ENCODE measurements at places on chromosomes 13 and 19. TPM values are rescaled to one million over a fixed set of nuclear protein-coding genes. Genes with fewer than 3 reads are reported as not detected.

DNA sequence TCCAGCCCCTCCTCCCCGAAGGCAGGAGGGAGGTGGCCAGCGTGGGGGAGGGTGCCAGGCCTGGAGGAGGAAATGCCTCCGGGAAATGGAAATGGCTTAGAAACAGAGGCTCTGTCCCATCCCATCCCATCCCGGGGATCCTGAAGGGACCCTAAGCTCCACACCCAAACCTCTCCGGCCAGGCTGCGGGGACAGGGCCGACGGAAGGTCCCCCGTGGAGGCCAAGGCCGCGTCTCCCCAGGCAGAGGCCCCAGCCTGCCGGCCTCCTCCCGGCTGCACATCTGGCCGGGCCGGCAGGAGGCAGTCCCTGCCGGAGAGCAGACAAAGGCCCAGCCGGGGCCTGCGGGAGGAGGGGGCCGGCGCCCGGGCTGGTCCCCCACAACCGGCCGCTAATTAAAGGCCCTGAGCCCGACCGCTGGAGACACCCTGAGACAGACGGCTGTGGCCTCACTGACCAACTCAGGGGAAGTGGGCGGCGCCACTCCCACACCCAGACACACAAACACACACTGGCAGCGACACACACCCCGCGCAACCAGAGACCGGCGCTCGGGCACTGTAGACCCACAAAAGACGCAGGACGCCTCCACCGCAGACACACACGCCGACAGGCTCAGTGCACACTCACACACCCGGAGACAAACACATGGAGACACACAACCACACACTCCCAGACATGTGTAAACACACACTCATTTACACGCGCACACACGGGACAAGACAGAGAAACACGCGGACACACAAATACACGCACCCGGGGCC, 1.1 kb downstream of the ADAMTS10 start:
- DNase-seq = peak; percentile 62

The F7 gene
- not detected for total RNA-seq

The DMWD gene
- 29.7 TPM for total RNA-seq

DNA sequence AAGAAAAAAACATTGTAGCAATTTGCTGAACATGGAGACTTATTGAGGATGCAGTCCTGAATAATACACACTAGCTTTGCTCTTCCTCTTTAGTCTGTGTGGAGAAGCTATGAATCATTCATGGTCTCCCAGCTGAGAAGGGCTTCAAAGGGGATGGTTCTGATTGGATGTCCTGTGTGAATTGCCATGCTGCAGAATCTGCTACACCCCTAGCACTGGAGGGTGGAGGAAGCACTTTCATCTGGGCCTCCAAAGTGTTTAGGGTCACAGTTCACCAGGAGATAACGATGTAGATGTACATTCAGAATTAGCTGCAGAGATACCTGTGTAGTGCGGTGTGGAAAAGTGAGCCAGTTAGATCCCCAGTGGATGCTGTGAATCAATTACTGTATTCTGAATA, 321.1 kb upstream of the EDNRB start:
- no peak for DNase-seq

The ZNF730 gene
- 0.64 TPM for total RNA-seq

DNA sequence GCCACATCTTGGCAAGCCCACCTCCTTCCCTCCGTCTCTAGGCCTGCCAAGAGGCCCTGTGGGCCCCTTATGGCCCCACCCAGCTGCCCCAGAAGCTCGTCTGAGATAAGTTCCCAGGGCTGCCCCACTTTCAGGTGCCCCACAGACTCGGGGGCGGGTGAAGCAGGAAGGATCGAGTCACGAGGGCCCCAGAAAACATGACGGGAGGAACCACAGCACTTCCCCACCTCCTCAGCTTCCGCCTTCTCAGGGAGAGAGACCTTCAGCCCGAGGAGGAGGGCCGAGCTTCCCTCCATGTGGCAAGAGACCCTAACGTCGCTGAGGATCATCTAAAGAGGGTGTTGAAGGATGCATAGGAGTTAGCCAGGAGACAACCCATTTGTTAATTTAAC, 4.5 kb upstream of the IL12RB1 start:
- peak; percentile 64 for DNase-seq

The CGB2 gene
- not detected for total RNA-seq

The ZSCAN4 gene
- not detected for total RNA-seq

DNA sequence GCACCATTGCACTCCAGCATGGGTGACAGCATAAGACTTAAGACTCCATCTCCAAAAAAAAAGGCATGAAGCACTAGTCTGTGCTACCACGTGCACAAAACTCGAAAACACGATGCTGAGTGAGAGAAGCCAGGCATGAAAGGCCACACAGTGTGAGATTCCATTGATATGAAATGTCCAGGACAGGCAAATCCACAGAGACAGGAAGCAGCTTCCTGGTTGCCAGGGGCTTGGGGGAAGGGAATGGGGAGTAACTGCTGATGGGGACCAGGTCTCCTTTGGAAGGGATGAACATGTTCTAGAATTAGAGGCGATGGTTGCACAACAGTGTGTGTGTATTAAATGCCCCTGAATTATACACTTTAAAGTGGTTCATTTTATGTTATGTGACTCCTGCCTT, 15.9 kb upstream of the JUND start:
- DNase-seq = no peak

- no peak for DNase-seq
Observed at GRCh38 chr19:51905206-51905605, 389 bp upstream of the ZNF649 start.

The VSIG10L gene
- total RNA-seq = 1.7 TPM

GRCh38 chr13:113879017-113879416, 15.1 kb upstream of the GAS6 start:
- DNase-seq = no peak

The MAP2K2 gene
- total RNA-seq = 208 TPM

DNA sequence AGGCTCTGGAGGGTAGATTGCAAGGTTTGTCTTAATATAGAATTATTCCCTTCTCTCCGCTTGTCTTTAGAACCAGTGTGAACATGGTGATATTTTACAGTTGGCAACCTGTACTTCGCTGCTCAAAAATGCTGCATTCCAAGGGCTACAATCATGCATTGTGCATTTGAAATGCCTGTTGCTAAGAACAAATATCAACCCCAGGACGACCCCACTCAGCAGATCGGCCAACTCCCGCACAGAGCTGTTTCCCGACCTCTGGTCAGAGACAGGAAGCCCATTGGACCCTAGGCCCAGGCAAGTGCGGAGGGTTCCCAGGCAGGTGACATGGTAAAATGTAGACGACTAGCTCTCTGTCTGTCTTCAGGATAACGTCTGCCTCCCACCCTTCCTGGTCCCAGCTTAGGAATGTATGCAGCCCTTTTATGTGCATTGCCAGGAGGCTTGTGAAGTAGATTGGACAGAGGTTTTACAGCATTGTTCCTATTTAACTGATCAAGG, 263.5 kb downstream of the FOXO1 start:
- peak; percentile 18 for DNase-seq

DNA sequence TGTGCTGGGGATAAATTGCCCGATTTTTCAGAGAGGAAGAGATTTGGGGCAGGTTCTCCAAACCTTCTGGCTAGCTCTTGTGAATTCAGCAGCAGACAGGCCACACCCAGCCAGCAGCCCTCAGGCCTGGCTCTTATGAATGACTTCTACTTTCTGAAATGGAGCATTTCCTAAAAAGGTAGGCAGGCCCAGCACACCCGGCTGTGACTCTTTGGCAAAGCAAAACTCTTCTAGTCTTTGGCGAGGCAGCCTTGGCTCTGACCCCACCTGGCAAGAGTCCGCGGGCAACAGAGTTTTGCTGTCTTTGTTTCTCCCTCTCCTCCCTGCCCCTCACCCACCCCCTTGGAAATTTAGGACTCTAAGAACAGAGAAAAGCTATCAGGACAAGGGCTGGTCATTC, 221.2 kb downstream of the ZNF536 start:
- DNase-seq = peak; percentile 20

DNA sequence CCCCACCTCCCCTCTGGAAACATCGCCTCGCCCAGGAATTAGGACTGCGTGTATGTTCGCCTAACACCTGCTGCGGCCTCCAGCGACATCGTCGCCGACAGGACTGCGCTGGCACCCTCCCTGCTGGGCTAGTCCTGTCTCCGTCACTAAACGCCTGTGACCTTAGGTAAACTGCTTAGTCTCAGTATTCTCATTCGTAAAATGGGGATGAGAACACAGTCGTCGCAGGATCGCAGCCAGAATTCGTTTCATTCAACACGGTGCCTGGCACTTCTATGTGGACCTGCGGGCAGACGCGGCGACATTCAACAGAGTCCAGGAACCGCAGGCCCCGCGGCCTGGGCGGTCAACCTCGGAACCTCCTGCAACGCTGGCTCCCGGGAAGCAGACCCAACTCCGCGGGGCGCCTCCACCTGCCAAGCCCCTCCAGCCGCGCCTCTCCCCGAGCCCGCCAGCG, 485 bp downstream of the CRYL1 start:
- DNase-seq = peak; percentile 66

GRCh38 chr19:30403203-30403985, 31.2 kb downstream of the ZNF536 start:
- no peak for DNase-seq

The FXYD1 gene
- 7.7 TPM for total RNA-seq

The TPTE2 gene
- total RNA-seq = not detected

- no peak for DNase-seq
Observed at GRCh38 chr19:45953676-45954075, 20.0 kb downstream of the NOVA2 start.

DNA sequence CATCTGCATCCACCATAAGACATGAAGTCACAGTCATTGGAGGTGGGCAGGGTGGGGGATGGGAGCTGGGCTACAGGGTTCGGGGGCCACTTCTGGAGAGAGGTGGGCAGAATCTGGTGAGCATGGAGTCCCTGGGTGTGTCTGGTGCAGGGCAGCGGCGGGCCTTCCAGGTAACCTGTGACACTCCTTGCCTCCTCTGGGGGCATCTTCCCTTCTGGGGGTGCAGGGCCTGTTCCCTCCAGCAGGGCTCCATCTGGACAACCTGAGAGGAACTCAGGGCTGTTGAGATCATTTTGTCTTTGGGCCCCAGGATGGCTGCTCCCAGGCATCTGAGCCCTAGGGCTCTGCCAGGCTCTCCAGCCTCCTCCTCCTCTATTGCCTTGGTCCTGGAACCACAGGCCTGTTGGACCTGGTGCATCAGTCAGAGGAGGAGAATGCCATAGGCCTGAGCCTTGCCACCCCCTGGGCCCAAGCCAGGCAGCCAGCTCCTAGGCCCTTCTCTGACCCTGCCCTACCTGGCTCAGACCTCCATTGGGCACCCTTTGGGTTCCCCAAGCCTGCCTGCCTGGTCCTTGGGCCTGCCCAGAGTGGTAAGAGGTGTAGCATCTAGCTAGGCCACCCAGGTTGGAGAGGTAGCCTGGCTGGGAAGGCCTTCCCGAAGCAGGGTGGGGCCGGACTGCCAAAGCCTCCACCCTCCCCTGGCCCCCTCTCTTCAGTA, 13.4 kb downstream of the LYL1 start:
- no peak for DNase-seq

Measured in left colon (tissue), 2 donors.